ENCODE measurements at places on chromosomes 7 and 10. TPM values are rescaled to one million over a fixed set of nuclear protein-coding genes. Genes with fewer than 3 reads are reported as not detected.

- no peak for DNase-seq
Observed at GRCh38 chr7:90625562-90625961, 29.4 kb downstream of the CDK14 start.

DNA sequence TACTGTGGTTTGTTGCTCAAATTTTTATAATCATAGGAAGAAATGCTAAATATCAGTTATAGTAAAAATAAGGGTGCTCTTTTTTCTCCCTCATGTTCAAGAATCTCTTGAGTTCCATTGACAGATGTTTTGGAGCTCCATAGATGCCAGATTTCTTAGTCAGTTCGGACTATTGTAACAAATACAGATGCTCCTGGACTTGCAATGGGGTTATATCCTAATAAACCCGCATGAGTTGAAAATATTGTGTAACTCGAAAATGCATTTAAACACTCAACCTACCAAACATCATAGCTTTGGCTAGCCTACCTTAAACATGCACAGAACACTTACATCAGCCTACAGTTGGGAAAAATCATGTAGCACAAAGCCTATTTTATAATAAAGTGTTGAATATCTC is 100.7 kb upstream of the CSTF2T start:
- DNase-seq, result no peak

GRCh38 chr7:89826121-89826520 is 328.1 kb upstream of the STEAP1 start:
- DNase-seq, result no peak

- no peak for DNase-seq
Observed at GRCh38 chr10:5871596-5871995, 18.1 kb downstream of the ANKRD16 start.

The LIPJ gene
- not detected for total RNA-seq

- no peak for DNase-seq
Observed at GRCh38 chr10:5976512-5977470, 552 bp downstream of the IL15RA start.

The ANLN gene
- 23.1 TPM for total RNA-seq

DNA sequence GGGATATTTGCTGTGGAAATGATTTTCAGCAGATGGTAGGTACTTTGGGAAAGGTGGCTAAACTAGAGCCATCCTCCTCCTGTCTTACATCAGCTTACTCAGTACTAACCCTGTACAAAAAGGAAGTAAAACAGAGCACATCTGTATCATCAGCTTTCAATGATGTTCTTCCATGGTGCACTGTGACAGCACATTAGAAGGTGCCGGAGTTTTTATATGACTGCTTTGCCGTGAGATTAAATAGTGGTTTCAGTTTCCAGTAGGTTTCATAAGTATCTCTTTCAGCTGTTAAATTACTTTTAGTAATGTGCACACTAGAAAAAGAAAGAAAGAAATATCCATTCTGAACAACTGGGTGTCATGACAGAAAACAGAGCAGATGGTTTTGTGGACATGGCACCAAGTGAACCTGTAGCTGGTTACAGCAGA is 86.5 kb downstream of the ARID5B start:
- DNase-seq, result no peak

- no peak for DNase-seq
Observed at GRCh38 chr7:68247126-68247525, 1250.5 kb downstream of the TYW1 start.

DNA sequence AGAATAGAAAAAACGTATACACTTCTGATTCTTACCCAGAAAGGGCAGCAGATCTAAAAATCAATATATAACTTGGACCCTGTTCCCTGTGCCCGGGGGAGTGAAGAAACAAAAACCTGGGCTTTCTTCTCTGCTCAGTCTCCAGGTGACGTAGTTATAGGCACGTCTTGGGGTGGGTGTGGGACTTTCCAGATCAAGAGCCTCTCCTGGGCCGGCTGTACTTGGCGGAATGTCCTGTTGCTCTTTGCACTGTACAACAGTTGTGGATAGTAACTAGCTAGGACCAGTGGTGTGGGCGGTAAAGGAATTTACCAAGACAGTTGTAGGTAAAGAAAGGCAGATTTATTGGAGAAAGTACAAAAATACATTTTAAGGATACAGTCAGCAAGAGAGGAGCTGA is 40.4 kb upstream of the STEAP4 start:
- no peak for DNase-seq

DNA sequence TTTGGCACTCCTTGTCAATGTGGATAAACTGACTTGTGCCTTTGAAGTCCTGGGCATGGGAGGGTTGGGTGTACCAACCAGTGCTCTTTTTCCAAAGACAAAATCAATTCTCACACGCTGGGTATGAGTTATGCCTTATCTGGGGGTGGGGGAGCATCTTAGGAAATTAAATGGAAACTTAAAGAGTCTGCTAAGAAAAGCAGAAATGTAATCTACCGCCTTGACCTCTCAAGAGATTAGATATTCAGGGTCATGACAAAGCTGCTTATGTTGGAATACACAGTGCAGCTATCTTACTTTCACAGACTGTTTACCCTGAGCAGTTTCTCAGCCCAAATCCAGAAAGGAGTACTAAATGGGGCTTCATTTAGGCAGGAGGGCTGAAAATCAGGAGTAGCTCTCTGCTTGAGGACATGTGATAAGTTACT is 2.6 kb downstream of the MEST start:
- DNase-seq, result no peak

DNA sequence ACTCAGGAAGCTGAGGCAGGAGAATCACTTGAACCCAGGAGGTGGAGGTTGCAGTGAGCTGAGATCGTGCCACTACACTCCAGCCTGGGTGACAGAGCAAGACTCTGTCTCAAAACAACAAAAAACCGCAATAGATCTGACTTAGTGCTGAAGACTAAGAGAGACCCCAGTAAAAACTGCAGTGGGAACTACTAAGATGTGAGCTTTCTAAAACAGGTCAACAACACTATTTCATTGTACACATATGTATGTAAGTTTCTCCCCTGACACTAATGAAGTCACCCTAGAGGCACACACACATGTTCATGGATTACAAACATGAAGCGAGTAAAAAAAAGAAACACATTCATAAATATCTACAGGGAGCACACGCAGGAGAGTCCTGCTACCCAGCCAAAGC is 68.3 kb downstream of the PDE1C start:
- no peak for DNase-seq

GRCh38 chr10:114953047-114953446 is 15.1 kb downstream of the TRUB1 start:
- no peak for DNase-seq

The XRCC2 gene
- 7.7 TPM for total RNA-seq

- DNase-seq, result no peak
Observed at GRCh38 chr7:126715076-126715475, 537.7 kb downstream of the GRM8 start.

- no peak for DNase-seq
Observed at GRCh38 chr7:69624435-69625230, 26.4 kb downstream of the AUTS2 start.

GRCh38 chr10:43816351-43817321 is 168.0 kb upstream of the ZNF32 start:
- peak; percentile 60 for DNase-seq

GRCh38 chr10:46255801-46256747 is 30.7 kb upstream of the ANTXRL start:
- DNase-seq, result peak; percentile 71

DNA sequence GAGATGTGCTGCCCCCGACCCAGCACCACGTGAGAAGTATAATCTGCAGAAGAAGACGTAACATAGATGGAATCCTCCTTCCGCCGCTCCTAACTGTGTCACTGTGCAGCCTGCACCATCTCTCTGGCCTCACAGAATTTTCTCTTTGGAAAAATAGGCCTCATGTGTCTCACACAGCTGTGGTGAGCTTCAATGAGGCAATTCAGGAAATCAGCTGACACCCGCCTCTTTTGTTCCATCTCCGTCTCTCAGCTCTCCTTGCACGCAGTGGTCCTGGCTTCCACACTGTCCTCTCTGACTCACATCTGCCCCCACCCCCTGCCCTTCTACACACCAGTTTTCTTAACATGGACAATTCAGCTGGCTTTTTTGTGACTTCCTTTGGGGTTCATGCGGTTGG is 7.2 kb downstream of the C10orf90 start:
- DNase-seq, result no peak

DNA sequence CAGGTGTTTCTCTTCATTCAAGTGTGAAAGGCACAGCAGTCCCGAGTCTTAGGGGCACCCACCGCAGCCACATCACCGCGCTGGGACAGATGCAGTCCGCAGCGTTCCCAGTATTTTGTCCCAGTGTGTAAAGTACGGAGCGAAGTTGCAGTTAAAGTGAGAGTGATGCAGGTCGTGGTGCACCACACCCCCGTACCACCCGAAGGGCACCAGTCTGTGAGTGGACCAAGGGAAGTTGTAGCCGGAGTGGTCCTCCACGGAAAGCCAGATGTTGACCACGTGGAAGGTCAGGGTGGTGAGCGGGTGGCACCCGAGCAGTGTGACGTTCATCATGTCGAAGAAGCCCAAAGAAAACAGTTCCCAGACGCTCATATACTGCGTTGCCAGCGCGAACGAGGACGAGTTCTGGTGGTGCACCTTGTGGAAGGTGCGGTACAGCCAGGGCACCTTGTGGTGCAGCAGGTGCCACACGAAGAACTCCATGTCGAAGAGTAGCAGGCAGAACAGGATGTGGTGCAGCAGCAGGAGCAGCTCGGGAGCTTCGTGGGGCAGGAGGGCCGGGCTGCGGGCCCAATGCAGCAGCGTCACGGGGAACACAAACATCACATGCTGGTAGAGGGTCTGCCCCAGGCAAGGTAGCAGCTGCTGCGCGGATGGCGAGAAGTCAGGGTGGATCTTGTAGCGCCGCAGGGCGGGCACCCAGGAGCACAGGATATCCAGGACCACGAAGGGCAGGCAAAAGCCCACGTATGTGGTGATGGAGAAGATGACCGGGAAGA is 526 bp downstream of the CH25H start:
- DNase-seq, result no peak

DNA sequence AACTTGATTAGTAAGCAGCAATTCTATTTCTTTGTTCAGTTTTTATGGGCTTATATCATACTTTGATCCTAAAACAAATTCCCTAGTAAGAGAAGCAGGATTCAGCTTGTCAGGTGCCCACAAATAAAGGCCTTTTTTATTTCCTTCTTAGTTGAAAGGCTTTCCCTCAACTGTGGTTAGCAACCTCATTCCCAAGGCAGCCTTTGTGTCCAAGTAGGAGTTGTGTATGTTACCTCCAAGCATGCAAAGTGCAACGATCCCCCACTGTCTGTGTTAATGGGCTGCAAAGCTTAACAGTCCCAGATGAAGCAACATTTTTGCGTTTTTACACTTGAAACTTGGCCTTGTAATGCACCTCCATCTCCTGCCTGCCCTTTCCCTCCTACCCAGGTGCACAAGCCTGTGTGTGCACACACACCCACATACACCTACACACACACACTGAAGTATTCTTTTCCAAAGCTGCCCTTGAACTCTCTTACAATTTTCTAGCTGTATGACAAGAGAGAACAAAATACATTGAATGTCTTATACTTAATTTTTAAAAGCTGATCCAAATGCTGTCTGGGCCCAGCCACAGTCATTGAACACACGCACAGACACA is 278.2 kb downstream of the SNX13 start:
- DNase-seq, result no peak

DNA sequence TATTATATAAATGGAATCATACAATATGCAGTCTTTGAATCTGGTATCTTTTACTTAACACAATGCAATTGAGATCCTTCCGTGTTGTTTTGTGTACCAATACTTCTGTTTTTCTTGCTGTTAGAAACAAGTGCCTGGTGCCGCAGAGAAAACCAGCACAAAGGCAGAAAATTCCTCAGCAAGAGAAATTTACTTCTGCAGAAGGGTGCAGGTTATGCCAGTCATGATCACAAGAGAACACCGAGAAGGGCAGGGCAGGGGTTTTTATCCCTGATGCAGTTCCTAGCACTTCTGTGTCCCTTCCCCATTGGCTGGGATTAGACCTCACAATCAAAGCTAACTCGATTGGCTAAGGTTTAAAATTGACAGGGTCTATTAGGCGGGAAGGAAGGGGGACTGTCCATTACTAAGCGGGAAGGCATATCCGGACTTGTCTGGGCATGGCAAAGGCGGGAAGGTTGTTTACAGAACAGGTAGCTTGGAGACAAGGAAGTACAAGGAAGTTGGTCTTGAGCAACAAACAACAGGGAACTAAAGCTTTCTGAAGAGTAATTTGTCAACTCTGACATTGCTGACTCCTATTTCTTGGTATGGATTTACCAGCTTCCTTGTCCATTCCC is 2.4 kb upstream of the ZNF33B start:
- DNase-seq, result no peak

The NEUROD6 gene
- total RNA-seq, result not detected

DNA sequence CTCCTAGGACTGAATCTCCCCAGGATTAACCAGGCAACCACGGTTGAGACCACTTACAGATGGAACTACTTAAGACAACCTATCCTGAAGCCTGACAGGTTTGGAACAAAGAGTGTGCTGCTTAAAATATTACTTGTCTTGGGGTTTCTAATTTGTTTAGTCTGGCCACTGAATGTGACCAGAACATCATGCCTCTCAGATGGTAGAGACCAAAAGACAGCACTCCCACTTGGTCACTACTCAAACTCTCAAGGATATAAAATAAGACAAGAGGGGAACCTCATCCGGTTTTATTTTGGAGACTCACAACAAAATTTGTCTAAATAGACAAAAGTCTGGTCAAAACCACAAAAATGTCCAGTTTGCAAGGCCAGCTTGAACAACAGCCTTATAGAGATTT is 15.3 kb downstream of the MRPL32 start:
- DNase-seq, result no peak

DNA sequence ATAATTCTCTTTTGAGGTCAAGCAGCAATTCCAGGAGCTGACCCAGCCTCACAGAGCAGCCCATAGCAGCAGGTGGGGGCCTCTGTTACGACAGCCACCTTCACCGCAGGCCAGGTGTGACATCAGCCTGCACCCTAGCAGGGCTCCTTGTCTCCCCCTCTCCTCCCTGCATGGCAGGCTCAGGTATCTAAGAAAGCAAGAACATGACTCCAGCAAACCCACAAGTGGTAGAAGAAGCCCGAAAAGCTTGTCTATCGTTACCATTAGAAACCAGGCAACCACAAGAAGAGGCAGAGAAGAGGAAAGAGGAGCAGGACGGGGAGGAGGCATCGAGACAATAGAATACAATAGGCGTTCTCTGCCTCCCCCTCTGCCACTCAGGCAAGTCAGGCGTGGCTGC is 104.0 kb upstream of the PRR15 start:
- no peak for DNase-seq

The PRXL2A gene
- 7.2 TPM for total RNA-seq

- DNase-seq, result no peak
Observed at GRCh38 chr7:85172530-85172941, 14.3 kb downstream of the SEMA3D start.

GRCh38 chr7:30814700-30815387 is 43.6 kb downstream of the MINDY4 start:
- DNase-seq, result no peak

- DNase-seq, result no peak
Observed at GRCh38 chr7:24763303-24763901, 6.1 kb upstream of the GSDME start.

The SRRM3 gene
- not detected for total RNA-seq

The GIMAP1 gene
- 0.07 TPM for total RNA-seq

The C10orf62 gene
- total RNA-seq, result not detected

- peak; percentile 73 for DNase-seq
Observed at GRCh38 chr10:125629758-125630376, 53.1 kb downstream of the TEX36 start.

The CACNB2 gene
- not detected for total RNA-seq

All from Karpas-422 (cell line).